ENCODE measurements at places on chromosomes 16 and 17.

DNA sequence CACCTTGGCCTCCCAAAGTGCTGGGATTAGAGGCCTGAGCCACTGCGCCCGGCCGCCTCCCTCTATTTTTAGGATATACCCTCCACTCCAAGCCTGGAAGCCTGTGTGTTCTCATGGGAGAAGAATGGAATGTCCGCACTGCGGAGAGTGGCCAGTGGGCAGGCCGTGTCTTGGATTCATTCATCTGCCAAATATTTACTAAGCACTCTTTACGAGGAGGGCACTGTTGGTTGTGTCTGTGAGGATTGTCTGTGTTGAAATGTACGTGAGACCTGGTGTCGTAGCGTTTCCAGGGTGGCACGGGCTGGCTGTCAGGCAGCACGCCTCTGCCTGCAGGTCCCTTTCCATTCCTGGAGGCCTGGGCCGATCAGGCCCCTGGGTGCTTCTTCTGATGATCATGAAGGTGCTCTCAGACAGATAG, 19.2 kb downstream of the PGS1 start:
- no peak for DNase-seq

DNA sequence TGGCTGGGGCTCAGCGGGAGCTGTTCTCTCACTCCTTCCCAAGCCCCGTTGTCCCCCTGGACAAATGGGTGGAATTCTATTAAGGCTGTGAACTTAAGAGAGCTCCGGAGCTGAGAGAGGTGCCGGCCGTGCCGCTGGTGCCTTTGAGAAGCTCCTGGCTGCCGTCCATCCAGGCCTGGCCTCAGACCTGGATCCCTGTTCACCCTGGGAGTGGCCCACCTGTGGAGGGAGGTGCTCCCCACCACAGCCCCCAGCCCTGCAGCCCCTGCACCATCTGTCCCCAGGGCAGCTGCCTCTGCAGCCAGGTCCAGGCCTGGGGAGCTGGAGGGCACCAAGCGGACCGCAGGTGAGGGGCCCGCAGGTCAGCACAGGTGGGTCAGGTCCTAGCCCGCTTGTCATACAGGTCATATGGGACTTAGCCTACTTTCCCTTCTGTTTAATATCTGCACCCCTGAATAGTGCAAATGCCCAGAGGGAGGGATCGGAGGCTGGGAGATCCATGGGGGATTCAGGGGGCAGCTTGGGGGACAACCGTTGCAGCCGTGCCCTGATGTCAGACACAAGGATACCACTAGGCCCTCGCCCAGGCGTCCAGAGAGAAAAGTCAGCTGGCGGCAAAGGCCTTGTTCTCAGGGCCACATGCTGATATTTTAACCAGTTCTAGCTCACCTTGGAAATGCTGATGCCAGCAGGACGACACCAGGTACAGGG, 15.2 kb upstream of the METRNL start:
- no peak for DNase-seq

GRCh38 chr17:75526555-75527270, 1.2 kb downstream of the LLGL2 start:
- DNase-seq = no peak

- DNase-seq = no peak
These were observed 3.0 kb downstream of the RCVRN start for GRCh38 chr17:9902120-9902519.

GRCh38 chr16:88476203-88476602, 23.1 kb downstream of the ZFPM1 start:
- DNase-seq = no peak

- DNase-seq = no peak
These were observed 26.6 kb upstream of the OR1F1 start for GRCh38 chr16:3161235-3162018.

GRCh38 chr16:49931916-49932315, 76.0 kb upstream of the ZNF423 start:
- DNase-seq = no peak

GRCh38 chr16:88785106-88785924, at the start of gene PIEZO1:
Gene PIEZO1, minus strand, starts transcription at chr16:88785220. Its CDS starts 256 bp downstream, at chr16:88784964.
- DNase-seq = no peak

- DNase-seq = no peak
These were observed 6.0 kb downstream of the CLEC16A start for GRCh38 chr16:10950393-10950792.

- DNase-seq = no peak
These were observed 4.8 kb downstream of the MT1A start for GRCh38 chr16:56643080-56643778.

GRCh38 chr17:75091855-75092327, 4.1 kb downstream of the SLC16A5 start:
- no peak for DNase-seq
